ENCODE measurements at places on chromosomes 7 and 10. TPM values are rescaled to one million over a fixed set of nuclear protein-coding genes. Genes with fewer than 3 reads are reported as not detected.

GRCh38 chr10:89301232-89301631 lies 614 bp upstream of the IFIT2 start:
- peak overlapping the region; percentile 59 for H3K4me3 ChIP-seq
- peak overlapping the region; percentile 89 for H3K27ac ChIP-seq
- H3K4me1 ChIP-seq: peaks cover 39% of the 10 kb centered on the region
- DNase-seq: no peak
- H3K36me3 ChIP-seq: peaks cover 3% of the 10 kb centered on the region

- H3K27me3 ChIP-seq: no peaks in the 10 kb centered on the region
- peaks cover 37% of the 10 kb centered on the region for H3K4me1 ChIP-seq
- peak overlapping the region; percentile 92 for H3K27ac ChIP-seq
- H3K36me3 ChIP-seq: no peaks in the 10 kb centered on the region
These were observed 31.2 kb downstream of the JAKMIP3 start for GRCh38 chr10:132096863-132097478.

GRCh38 chr10:96212911-96213310 lies 58.5 kb downstream of the BLNK start:
- H3K36me3 ChIP-seq: no peaks in the 10 kb centered on the region
- H3K27ac ChIP-seq: no peak overlapping the region

DNA sequence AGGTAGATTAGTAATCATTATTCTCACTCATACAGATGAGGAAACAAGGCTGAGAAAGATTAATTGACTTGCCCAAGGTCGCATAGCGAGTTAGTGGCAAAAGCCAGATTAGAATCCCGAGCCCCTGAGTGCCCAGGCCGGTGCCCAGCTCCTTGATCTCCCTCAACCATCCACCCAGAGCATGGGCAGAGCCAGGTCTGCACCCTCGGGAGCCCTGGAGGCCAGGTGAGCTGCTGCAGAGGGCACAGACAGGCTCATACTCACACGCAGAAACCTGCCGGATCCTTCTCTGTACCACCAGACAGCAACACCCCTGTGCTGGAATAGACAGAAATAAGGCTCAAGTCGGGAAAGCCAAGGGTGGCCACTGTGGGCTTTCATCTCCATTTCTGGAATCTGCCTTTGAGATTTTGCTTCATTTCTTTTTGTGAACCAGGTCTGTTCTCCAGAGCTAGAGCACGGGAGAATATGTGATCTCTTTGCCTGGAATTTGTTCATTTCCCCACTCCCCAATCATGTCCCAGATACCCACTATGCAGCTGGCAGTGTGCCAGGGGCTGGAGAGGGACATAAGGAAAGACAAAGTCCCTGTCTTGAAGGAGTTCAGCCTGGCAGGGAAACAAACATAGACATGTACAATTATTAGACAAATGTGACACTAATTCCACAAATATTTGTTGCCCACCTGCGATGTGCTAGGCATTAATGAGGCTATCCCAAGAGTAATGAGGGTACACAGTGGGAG lies 5.5 kb downstream of the AFAP1L2 start:
- H3K4me3 ChIP-seq: no peak overlapping the region
- no peak overlapping the region for H3K27ac ChIP-seq
- no peaks in the 10 kb centered on the region for H3K27me3 ChIP-seq
- no peak for DNase-seq

GRCh38 chr7:44757311-44757710 lies 8.7 kb downstream of the ZMIZ2 start:
- H3K27me3 ChIP-seq: no peaks in the 10 kb centered on the region
- H3K4me1 ChIP-seq: no peaks in the 10 kb centered on the region
- H3K36me3 ChIP-seq: 0 out of 2 replicates have a peak, but pooled peaks cover 10% of the 10 kb centered on the region

GRCh38 chr10:78921895-78922294 lies 146.9 kb upstream of the ZMIZ1 start:
- H3K27ac ChIP-seq: no peak overlapping the region
- no peak for DNase-seq
- no peaks in the 10 kb centered on the region for H3K27me3 ChIP-seq
- H3K4me3 ChIP-seq: no peak overlapping the region

AKR1C1 gene
- total RNA-seq: 1,313 TPM

SUGCT gene
- 2.7 TPM for total RNA-seq
